ENCODE measurements at places on chromosomes 2 and 18. TPM values are rescaled to one million over a fixed set of nuclear protein-coding genes. Genes with fewer than 3 reads are reported as not detected.

Gene CD226
- total RNA-seq, result 2.9 TPM

DNA sequence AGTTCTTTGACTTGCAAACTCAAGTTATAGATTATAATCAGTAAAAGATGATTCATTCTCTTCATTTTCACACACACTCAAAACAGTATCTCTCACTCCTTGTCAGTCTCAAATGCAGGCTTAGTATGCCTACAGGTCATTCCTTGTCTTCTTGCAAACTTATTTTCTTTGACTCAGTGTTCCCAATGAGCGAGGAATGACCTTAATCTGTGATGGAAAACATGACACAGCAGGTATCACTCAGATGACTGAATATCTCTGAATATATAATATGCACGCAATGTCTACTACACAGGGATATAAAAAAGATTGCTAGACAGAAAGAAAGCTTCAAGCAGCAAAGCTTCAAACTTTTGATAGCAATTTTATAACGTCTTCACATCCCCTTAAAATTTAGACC lies 127.8 kb upstream of the RGPD4 start:
- no peak for DNase-seq

DNA sequence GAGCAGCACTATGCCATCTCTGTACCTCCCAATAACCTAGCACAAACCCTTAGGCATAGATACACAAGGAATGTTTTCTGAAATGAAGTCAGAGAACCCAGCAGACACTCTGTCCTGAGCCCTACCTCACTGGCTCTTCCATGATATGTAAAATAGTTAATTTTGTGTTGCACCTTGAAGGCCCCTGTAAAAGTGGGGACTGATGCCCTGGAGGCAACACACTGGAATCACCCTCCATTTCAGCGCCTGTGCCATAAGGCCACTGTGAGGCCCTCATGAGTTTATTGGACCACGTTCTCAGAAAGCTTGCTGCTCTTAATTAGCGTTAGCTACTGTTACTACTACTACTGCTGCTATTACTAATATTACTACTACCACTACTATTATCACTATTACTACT lies 670.1 kb upstream of the SOX11 start:
- no peak for DNase-seq

GRCh38 chr2:38719706-38720105 lies 31.5 kb downstream of the SRSF7 start:
- DNase-seq, result no peak

- DNase-seq, result no peak
These were observed 196.6 kb upstream of the SOX11 start for GRCh38 chr2:5495586-5495985.

Gene OR6B2
- not detected for total RNA-seq

DNA sequence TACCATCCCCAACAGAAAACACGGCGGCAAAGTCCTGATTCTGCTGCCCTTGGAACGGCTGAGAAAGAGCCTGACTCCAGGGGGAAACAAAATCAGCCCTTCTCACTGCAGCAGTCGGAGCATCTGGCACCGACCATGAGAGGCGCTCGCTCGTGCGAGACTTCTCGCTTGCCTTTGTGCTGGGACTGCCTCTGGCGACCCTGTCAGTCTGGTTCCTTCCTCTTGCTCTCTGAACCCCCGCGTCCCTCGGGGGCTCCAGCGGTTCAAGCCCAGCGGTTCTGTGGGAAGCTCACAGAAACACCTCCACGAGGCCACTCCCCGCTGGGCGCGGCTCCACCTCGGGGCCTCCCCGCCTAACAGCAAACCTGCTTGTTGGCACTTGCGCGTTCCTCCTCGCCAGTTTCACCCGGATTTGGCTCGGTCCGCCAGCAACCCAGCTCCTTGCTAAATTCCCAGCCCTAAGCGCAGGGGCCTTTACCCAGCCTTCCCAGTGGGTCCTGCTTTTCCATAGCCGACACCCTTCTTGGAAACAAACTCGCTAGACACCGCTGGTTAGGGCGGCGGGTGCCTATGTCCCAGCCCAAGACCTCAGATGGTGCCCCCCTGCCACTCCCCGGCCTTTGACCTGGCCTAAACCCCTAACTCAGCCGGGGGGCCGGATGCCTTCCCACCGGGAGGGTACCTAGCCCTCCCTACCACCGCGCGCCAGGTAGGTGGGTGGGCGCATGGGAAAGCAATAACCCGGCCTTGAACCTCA lies 2.2 kb downstream of the RND3 start:
- DNase-seq, result peak; percentile 83

Gene ALPP
- 3.1 TPM for total RNA-seq

DNA sequence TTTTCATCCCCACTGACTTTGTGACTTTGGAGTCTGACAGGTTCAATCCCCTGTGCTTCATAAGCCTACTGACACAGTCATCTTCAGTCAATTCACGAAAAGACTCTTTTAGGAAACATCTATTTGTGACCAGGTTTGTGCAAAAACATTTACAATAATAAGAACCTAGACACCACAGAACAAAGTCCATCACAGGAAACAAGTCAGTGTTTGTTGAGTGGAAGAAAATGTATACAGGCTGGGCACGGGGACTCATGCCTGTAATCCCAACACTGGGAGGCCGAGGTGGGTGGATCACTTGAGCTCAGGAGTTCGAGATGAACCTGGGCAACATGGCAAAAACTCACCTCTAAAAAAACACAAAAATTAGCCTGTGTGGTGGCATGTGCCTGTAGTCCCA lies 49.7 kb downstream of the TGFA start:
- DNase-seq, result no peak

GRCh38 chr2:104501342-104501741 lies 352.6 kb upstream of the POU3F3 start:
- DNase-seq, result no peak

GRCh38 chr2:65465857-65466256 lies 33.5 kb upstream of the SPRED2 start:
- DNase-seq, result no peak

- no peak for DNase-seq
These were observed 153.0 kb upstream of the TWIST2 start for GRCh38 chr2:238694922-238695321.

GRCh38 chr2:73821227-73821626 lies 7.5 kb upstream of the STAMBP start:
- no peak for DNase-seq

GRCh38 chr2:240247868-240248720 lies 107.6 kb upstream of the OTOS start:
- DNase-seq, result no peak

DNA sequence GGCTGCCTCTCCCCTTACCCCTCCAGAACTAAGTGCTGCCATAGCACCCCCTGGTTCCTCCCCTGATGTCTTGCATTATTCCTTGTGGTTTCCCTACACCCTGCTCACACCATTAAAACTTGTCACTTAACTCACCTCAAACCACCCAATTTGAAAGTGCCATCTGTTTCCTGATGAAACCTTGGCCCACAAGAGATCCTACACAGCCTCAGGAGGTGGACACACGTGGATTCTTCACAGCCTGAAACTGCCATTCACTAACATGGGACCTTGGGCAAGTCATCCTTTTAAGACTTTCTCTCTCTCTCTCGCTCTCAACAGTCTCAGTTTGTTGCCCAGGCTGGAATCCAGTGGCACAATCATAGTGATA lies 27.5 kb upstream of the FAM124B start:
- no peak for DNase-seq

DNA sequence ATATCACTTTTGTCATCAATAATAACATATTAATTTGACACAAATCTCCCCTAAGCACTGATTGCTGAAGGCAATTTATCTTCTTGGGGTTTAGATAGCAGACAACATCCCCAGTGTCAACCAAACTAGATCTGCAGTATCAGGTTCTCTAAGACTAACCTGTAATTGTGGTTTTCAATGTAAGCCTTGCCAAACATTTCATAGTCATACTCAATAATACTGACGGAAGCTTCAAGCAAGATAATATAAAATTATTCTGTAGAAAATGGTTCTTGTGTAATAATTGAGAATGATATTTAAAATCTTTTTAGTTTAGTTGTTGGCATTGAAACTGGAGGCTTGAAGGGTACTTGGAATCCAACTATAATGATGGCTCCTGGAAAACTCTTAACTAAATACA lies 186.3 kb downstream of the RIT2 start:
- no peak for DNase-seq

DNA sequence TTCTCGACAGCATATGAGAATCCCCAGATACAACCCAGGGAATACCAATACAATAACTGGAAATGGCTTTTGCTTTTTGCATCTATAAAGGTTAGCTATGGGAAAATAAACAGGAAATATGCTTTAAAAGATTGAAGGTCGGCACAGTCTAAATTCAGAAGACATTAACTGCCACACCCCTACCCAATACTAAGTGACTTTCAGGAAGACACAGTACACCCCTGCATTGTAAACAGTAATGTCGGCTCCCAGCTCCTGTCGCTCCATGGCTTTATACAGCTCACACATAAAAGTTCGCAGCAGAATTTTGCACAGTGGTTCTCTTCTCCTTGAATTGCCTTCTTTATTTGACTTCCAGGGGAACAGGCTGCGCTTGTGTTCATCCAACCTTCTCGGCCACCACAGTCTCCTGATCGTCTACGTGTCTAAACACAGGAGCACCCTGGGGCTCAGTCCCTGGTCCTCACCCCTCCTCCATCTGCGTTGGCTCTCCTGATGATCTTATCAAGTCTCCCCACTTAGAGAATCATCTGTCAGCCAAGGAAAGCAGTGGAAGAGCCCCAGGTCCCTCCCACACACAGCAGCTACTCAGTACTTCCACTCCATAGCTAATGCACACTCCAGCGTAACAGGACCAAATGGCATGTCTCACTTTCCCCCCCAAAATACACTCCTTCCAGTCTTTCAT lies 22.7 kb downstream of the CYB5A start:
- DNase-seq, result no peak

DNA sequence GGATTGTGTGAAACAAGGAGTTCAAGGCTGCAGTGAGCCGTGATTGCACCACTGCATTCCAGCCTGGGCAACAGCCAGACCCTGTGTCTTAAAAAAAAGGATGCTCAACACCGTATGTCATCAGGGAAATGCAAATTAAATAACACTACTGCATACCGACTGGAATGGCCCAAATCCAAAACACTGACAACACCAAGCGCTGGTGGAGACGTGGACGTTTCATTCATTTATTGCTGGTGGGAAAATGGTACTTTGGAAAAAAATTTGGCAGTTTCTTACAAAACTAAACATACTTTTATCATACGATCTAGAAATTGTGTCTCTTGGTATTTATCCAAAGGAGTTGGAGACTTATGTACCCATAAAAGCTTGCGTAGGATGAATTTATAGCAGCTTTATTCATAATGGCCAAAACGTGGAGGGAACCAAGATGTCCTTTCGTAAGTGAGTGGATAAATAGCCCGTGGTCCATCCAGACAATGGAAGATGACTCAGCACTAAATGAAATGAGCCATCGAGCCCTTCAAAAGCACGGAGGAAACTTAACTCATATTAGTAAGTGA lies 24.2 kb downstream of the NEU4 start:
- no peak for DNase-seq

DNA sequence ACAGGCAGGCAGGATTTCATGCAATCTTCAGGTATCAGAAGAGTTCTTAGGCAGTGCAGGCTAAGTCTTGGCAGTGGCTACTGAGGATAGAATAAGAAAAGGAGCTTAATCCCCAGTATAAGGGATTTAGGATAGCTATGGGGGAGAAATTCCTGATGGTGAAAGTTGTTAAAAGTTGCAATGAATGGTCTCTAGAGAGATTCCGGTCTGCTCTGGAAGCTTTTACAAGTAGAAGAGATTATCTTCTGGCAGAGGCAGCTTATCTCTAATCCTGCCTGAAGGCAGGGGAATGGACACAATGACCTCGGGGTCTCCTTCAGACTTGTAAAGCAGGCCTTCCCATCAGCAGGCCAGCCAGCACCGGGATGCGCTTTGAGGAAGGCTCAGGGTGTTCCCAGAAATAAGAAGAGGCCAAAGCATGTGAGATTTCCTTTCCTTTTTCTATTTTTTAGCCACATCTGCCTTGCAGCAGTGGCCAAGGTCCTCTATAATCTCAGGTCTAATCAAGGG lies 253.9 kb upstream of the KLHL29 start:
- no peak for DNase-seq

GRCh38 chr2:133849341-133849740 lies 281.1 kb upstream of the NCKAP5 start:
- no peak for DNase-seq

DNA sequence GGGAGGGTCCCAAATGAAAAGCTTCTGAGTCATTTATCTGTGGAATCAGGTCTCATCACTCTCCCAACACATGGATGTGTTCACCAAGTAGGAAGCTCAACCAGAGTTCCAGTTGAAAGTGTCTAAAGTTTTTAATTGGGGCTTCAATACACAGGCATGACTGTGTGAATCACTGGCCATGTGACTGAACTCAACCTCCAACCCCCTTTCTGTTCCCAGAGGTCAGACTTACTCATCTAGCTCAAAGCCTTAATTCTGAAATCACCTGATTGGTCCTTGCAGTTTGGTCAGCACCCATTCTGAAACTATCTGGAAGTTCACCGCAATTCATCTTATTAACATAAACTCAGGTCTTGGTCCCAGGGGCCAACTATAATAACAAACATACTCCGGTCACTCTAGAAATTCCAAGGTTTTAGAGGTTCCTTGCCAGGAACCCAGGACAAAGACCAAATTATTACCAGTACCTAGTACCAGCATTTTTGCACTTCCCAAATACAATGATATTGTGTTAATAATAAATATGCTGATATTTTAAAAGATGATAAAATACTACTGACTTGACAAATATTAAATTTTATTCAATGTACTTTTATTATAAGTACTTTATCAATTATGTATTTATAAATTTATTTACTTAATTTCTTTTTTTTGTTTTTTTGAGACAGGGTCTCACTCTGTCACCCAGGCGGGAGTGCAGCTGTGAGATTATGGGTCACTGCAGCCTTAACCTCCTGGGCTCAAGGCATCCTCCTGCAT lies 10.7 kb upstream of the RBM45 start:
- no peak for DNase-seq

Gene TIGD1
- 3.8 TPM for total RNA-seq

Gene LOXHD1
- 0.76 TPM for total RNA-seq

Gene UGT1A5
- not detected for total RNA-seq

DNA sequence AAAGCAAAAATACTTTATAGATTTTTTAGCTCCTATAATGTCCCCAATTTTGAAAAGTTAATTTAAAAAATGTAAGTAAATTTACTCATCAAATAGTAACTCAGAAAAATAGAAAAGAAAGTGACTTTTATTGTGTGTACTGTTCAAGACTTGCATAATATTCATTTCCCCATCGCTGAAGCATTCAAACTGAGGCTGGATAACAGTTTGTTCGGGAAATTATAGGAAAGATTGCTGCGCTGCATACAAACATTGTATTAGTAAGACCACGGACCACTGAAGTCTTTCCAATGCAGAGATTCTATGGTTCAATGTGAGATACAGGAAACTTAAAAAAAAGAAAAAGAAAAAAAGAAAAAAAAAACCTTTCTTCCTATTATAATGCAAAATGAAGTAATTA lies 10.4 kb downstream of the STK17B start:
- DNase-seq, result no peak

GRCh38 chr2:200901459-200902072 lies 12.4 kb downstream of the NIF3L1 start:
- peak; percentile 46 for DNase-seq

- DNase-seq, result peak; percentile 68
These were observed at the start of gene CSRNP3 for GRCh38 chr2:165469417-165469816. Gene CSRNP3 (plus strand): TSS chr2:165469698. CDS start chr2:165595066, 125,368 bp downstream.

- no peak for DNase-seq
These were observed 36.0 kb downstream of the RMC1 start for GRCh38 chr18:23539296-23539695.

Data from left lung (tissue), 14 donors.